Activated CD8-positive, alpha-beta T cell treated with anti-CD3 and anti-CD28 coated beads for 36 hours (primary cell): ENCODE measurements at places on chromosomes 3 and 15.
A peak's percentile ranks its signal among the peaks of the same experiment; 100 is the strongest.

- H3K36me3 ChIP-seq = no peaks in the 10 kb centered on the region
- H3K4me1 ChIP-seq = no peaks in the 10 kb centered on the region
- no peaks in the 10 kb centered on the region for H3K27me3 ChIP-seq
- no peak for DNase-seq
- no peak overlapping the region for H3K4me3 ChIP-seq
Measured at GRCh38 chr3:90092994-90093393, 985.6 kb downstream of the EPHA3 start.

DNA sequence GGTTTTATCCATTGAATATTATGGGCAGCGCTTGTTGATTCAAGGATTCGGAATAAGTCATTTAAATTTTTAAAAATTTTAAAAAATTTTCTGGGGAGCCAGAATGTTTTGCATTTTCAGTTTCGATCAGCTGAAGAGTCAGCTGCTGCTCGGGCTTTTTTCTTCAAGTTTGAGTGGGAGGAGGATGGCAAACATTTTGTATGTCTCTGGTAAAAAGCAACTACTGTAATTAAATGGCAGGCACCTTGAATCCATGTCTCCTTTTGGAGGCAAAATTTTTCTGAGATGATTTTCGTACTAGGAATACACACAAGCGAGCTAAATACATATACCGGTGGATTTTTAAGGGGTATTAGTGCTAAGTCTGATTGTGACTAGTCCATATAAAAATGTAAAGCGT lies 612 bp downstream of the C3orf38 start:
- H3K27ac ChIP-seq = peak overlapping the region; percentile 99
- H3K36me3 ChIP-seq = peaks cover 15% of the 10 kb centered on the region
- peak; percentile 50 for DNase-seq
- peaks cover 1% of the 10 kb centered on the region for H3K27me3 ChIP-seq
- H3K4me1 ChIP-seq = peaks cover 32% of the 10 kb centered on the region

DNA sequence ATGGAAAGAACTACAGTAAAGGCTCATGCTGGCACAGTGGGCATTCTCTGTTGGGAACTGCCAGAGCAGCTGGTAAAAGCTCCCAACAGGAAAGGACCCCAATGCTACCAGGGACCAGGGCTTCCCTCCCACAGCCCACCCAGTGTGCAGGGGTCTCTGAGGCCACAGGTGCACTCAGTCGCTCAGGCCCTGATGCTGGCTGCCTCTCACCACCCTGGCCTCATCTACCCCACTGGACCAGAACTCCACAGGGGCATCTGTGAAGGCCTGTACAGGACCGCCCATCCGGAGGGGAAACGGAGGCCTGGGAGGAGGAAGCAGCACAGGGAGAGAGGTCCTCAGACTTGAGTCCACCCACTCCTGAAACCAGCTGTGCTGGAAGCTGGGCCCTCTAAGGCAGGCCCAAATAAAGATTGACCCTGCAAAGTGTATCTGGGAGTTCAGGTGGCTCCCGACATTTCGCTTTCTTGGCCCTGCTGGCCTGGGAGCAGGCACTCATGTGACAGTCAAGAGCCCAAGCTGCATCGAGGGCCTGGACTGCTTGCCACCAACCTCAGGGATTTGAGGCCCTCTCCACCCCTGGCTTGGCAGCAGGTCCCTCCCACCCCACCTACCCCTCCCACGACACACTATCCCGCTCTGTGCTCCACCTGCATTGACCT lies 12.7 kb downstream of the KLF15 start:
- no peak overlapping the region for H3K27ac ChIP-seq
- no peaks in the 10 kb centered on the region for H3K4me1 ChIP-seq
- no peak overlapping the region for H3K4me3 ChIP-seq

- peaks cover 3% of the 10 kb centered on the region for H3K27me3 ChIP-seq
- no peaks in the 10 kb centered on the region for H3K4me1 ChIP-seq
- DNase-seq = no peak
- no peak overlapping the region for H3K27ac ChIP-seq
- H3K4me3 ChIP-seq = no peak overlapping the region
Measured at GRCh38 chr3:54185740-54186139, 63.4 kb downstream of the CACNA2D3 start.

DNA sequence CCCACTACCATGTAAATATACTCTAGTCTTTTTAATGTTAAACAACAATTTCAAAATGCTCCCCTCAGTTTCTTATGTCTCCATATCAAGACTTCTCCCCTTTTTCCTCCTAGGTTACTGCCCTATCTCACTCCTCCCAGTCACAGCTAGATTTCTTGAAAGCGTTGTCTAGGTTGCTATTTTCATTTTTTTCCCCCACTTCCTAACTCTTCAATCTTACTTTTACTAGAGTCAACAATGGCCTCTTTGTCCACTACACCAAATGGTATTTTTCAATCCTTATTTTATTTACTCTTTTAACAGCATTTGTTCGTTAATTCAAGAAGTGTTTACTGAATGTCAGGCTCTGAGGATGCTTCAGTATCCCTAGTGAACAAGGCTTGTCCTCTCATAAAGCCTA lies 84.4 kb downstream of the VPS8 start:
- H3K4me1 ChIP-seq = no peaks in the 10 kb centered on the region
- DNase-seq = no peak

- H3K4me3 ChIP-seq = no peak overlapping the region
- no peak for DNase-seq
- H3K4me1 ChIP-seq = no peaks in the 10 kb centered on the region
- no peak overlapping the region for H3K27ac ChIP-seq
- H3K27me3 ChIP-seq = peaks cover 4% of the 10 kb centered on the region
Measured at GRCh38 chr15:71278989-71279756, 163.9 kb downstream of the THSD4 start.

GRCh38 chr15:41692049-41692448 lies 31.8 kb downstream of the MGA start:
- peaks cover 13% of the 10 kb centered on the region for H3K36me3 ChIP-seq
- no peak for DNase-seq
- peaks cover 68% of the 10 kb centered on the region for H3K4me1 ChIP-seq
- peak overlapping the region; percentile 60 for H3K4me3 ChIP-seq
- peak overlapping the region; percentile 89 for H3K27ac ChIP-seq
- no peaks in the 10 kb centered on the region for H3K27me3 ChIP-seq
